ENCODE measurements at places on chromosomes 2 and 18. TPM values are rescaled to one million over a fixed set of nuclear protein-coding genes. Genes with fewer than 3 reads are reported as not detected.

GRCh38 chr2:150538651-150539201, 51.3 kb upstream of the RND3 start:
- no peaks in the 10 kb centered on the region for H3K27me3 ChIP-seq
- no peaks in the 10 kb centered on the region for H3K36me3 ChIP-seq
- no peak overlapping the region for H3K4me3 ChIP-seq
- no peak for DNase-seq

MC4R gene
- total RNA-seq, result not detected

- DNase-seq, result no peak
- no peaks in the 10 kb centered on the region for H3K4me1 ChIP-seq
- no peaks in the 10 kb centered on the region for H3K36me3 ChIP-seq
- H3K27ac ChIP-seq, result no peak overlapping the region
- H3K4me3 ChIP-seq, result no peak overlapping the region
- H3K27me3 ChIP-seq, result no peaks in the 10 kb centered on the region
Observed at GRCh38 chr2:2645162-2645855, 314.2 kb upstream of the MYT1L start.

LONRF2 gene
- not detected for total RNA-seq

XDH gene
- not detected for total RNA-seq

ATP6V1B1 gene
- 6.5 TPM for total RNA-seq

UGT1A6 gene
- not detected for total RNA-seq

COLEC11 gene
- total RNA-seq, result 0.48 TPM

DNA sequence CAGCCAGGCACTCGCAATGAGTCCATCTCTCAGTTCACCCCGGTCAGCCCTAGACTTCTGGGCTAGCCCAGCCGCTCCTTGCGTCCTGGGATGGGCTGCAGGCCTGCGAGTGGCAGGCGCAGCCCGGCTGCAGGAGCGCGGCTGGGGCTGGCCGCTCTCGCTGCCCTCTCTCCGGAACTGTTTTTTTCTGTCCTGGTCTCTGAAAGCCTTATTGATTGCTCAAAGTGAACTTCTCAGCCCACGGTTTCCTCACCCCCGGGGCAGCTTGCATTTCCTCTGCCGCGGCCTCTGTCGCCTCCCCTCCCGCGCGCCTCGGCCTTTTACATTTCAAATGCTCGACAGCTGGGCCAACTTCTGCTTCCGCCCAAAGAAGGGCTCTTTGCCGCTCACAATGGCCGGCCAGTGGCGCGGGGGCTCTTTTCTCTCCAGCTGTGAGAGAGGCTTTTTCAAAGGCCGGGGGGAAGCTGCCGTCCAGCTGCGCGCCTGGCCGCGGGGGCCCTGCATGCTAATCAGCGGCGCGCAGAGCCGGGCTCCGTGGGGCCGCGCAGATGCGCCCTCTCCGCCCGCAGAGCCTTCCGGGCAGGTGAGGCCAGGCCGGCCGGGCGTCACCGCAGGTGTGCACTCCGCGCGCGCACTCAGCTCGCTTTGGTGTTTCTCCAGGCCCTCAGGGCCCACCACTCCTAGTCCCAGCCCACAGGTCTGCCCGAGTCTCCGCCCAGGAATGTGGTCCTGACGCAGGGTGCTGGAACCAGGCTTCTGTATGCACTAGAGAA, 513.8 kb downstream of the RNF144A start:
- peaks cover 66% of the 10 kb centered on the region for H3K4me1 ChIP-seq
- H3K4me3 ChIP-seq, result peak overlapping the region; percentile 91
- H3K27ac ChIP-seq, result peak overlapping the region; percentile 98
- peaks cover 18% of the 10 kb centered on the region for H3K36me3 ChIP-seq
- H3K27me3 ChIP-seq, result no peaks in the 10 kb centered on the region

DNA sequence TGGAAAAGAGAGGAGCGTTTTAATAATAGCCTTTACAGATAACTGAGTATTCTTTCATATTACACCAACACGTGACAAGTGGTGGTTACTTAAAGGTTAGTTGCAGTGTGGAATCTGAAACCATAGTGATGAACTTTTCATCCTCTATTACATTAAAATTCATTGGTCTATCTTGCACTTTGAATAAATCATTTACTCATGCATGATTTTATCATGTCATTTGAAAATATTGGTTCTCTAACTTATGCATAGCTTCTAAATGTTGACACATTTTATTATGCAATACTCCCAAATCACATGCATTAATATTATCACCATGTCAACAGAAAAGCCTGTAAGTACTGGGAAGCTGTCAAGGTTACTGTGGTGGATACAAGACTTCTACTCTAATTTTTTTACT, 1432.2 kb downstream of the LRP1B start:
- H3K27me3 ChIP-seq, result no peaks in the 10 kb centered on the region
- no peaks in the 10 kb centered on the region for H3K4me1 ChIP-seq
- no peak for DNase-seq
- no peak overlapping the region for H3K27ac ChIP-seq

- peaks cover 2% of the 10 kb centered on the region for H3K36me3 ChIP-seq
- H3K4me3 ChIP-seq, result no peak overlapping the region
Observed at GRCh38 chr2:140929849-140930248, 1201.0 kb downstream of the LRP1B start.

SPR gene
- total RNA-seq, result 3.4 TPM

GTF2A1L gene
- total RNA-seq, result not detected

DNA sequence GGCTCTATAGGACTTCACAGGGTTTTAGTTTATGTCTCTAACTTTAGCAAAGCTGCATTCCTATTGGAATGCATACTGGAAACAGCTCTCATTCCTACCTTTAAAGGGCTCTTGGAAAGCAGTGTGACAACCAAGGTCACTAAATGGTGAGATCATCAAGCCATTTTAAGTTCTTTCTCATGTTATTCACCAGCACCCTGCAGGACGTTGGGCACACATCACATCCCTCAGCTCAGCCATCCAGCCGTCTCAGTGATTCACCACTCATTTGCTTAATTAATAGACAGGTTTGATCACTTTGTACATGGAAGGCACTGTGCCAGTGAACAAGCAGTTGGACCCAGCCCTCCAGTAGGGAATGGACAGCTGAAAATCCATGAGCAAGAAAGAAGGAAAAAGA, 32.2 kb upstream of the RBM44 start:
- H3K36me3 ChIP-seq, result peaks cover 13% of the 10 kb centered on the region
- H3K27ac ChIP-seq, result no peak overlapping the region
- no peak overlapping the region for H3K4me3 ChIP-seq
- no peaks in the 10 kb centered on the region for H3K27me3 ChIP-seq
- H3K4me1 ChIP-seq, result peaks cover 6% of the 10 kb centered on the region

DNA sequence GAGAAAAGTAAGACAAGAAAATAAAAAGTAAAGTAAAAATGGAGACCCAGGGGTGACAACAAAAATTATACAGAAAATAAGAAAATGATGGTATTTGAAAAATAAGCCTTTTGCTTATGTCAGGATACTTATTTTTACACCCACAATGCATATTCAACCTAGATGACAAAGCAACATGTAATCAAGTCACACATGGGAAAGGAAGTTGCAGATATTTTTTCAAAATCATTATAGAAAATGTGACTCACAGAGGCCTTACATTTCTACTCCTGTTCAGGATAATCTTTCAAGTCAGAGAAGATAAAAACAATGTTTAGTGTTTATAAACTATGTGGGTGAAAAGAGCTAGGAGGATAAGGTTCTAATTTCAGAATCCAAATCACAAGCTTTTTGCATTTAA, 275.3 kb upstream of the UBE2E3 start:
- no peak for DNase-seq
- no peaks in the 10 kb centered on the region for H3K27me3 ChIP-seq
- no peak overlapping the region for H3K4me3 ChIP-seq
- no peaks in the 10 kb centered on the region for H3K4me1 ChIP-seq

DNA sequence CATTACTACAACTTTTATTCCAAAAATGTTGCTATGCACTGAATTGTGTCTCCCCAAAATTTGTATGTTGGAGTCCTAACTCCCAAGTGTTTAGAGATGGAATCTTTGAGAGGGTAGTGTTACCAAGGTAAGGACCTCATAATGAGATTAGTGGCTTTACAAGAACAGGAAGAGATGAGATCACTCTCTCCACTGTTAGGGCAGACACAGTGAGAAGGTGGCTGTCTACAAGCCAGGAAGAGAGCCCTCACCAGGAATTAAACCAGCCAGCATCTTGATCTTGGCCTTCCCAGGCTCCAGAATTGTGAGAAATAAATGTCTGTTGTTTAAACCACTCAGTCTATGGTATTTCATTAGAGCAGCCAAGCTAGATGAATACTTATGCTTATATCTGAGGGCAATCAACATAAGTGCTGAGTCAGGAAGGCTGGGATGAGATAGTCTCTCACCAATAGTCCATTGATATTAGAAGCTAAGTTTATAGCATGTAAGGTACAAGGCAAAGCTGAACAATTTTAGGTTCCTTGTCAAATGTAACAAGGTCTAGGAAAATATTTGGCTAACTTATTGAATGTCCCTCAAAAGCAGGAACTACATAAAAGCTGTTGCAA, 317.6 kb upstream of the REG3G start:
- no peak for DNase-seq
- H3K27ac ChIP-seq, result no peak overlapping the region
- H3K36me3 ChIP-seq, result no peaks in the 10 kb centered on the region

GKN2 gene
- total RNA-seq, result not detected

- no peak overlapping the region for H3K4me3 ChIP-seq
- no peak for DNase-seq
- H3K36me3 ChIP-seq, result no peaks in the 10 kb centered on the region
- H3K4me1 ChIP-seq, result no peaks in the 10 kb centered on the region
- no peaks in the 10 kb centered on the region for H3K27me3 ChIP-seq
Observed at GRCh38 chr18:68796936-68797690, 767 bp upstream of the CCDC102B start.

DNA sequence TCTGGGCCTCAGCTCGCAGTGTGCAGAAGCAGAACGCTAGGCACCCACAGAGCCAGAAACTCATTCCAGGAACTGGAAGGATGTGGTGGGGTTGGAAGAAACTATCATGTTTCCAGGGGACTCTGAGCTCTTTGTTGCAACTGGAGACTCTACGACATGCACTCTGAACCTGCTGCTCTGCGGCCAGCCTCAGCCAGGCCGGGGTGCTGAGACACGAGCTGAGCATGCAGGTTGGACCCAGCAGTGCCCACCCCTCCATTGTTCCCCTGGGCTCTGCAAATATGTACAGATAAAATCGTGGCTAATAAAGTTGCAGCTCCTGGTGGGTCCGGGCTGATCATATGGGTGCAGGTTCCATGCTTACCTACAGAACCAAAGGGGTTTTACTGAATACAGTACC, 37.6 kb upstream of the ARL4C start:
- no peak for DNase-seq
- H3K27me3 ChIP-seq, result peaks cover 15% of the 10 kb centered on the region
- H3K4me3 ChIP-seq, result no peak overlapping the region
- H3K27ac ChIP-seq, result no peak overlapping the region
- H3K36me3 ChIP-seq, result no peaks in the 10 kb centered on the region
- H3K4me1 ChIP-seq, result no peaks in the 10 kb centered on the region

DNA sequence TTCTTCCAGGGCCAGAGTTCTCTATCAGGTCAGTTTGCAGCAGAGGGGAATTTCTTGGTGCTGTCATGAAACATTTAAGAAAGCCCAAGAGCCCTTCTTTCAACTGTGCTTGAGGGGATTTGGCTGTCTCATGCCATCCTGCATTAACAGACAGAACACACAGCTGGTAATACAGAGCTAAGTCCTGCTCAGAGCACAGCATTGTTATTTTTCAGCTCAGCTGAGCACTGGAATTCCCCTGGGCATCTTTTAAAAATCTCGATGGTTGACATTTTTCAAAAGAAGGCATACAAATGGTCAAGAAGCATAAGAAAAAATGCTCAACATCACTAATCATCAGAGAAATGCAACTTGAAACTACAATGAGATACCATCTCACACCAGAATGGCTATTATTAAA, 14.9 kb upstream of the IL1R2 start:
- peaks cover 50% of the 10 kb centered on the region for H3K27me3 ChIP-seq
- H3K27ac ChIP-seq, result no peak overlapping the region
- H3K4me1 ChIP-seq, result peaks cover 24% of the 10 kb centered on the region
- no peak for DNase-seq
- peaks cover 9% of the 10 kb centered on the region for H3K36me3 ChIP-seq

DNA sequence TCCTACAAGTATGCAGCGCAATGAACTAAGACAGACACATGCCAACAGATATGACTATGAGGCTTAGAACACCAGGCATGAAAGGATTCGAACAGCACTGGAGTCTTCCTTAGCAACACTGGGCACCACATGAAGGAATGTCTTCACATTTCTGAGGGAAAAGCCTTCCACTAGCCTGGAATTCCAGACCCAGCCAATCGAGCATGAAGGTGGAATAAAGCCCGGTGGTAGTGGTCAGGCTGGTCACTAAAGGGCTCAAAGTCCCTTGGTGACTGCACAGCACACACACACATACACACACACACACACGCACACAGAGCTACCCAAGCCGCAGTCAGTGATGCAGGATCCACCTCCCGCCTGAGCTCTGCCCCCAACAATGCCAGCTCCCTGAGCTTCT, 19.7 kb upstream of the SFXN5 start:
- H3K4me3 ChIP-seq, result no peak overlapping the region
- no peak overlapping the region for H3K27ac ChIP-seq
- H3K27me3 ChIP-seq, result no peaks in the 10 kb centered on the region
- DNase-seq, result no peak
- no peaks in the 10 kb centered on the region for H3K4me1 ChIP-seq
